ENCODE measurements at places on chromosomes 12 and 14.

DNA sequence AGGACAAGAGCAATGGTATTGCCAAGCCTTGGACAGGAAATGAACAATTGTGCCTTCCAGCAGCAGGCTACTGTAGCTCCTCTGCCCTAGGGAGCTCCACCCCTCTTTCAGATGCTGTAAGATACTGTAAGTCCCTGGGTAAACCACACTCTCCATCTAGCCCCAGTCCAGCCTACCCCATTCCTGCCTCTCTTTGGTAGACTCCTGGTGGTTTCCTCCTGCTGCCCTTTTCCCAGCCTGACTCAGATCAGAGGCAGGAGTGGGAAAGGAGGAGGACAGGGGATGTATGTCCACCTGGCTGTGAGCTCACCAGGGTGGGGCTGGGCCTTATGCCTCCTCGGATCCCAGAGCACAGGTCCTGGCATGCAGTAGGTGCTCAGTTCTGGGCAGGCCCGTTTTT lies 174.6 kb downstream of the ESRRB start:
- no peak for DNase-seq

DNA sequence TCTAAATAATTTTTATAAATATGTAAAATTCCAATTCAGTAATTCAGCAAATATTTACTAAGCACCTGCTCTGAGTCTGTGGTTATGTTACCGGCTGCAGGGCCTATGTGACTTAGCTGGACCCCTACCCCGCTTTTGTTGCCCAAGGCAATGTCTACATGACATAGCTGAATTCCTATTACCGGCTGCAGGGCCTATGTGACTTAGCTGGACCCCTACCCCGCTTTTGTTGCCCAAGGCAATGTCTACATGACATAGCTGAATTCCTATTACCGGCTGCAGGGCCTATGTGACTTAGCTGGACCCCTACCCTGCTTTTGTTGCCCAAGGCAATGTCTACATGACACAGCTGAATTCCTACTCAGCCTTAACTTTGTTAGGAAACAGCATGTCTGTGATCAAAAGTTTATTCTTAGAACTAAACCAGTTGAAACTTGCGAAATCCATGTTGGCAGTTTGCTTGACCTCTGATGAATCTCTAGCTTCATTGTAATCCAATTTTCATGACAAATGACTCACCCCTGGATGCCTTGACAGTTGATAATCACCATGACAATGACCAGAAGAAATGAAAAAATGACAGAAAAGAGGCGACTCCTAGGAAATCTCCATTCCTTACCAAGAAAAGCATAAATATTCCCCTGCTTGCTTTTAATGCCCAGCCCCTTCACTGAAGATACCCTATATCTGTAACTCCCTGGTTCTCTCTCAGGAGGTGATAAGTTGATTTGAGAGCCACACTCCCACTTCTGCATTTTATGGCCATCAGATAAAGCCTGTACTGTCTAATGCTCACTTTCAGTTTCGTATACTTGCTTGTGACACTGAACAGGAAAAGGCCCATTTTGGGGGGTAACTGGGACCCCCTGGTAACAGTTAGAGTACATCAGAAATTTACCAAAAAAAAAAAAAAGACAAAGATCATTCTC lies 148.4 kb upstream of the SYT10 start:
- no peak for DNase-seq

GRCh38 chr12:58608711-58609110 lies 311.6 kb downstream of the LRIG3 start:
- no peak for DNase-seq

GRCh38 chr14:57530571-57530970 lies 36.9 kb upstream of the CCDC198 start:
- DNase-seq = no peak

GRCh38 chr12:75937486-75937885 lies 94.1 kb downstream of the PHLDA1 start:
- no peak for DNase-seq

DNA sequence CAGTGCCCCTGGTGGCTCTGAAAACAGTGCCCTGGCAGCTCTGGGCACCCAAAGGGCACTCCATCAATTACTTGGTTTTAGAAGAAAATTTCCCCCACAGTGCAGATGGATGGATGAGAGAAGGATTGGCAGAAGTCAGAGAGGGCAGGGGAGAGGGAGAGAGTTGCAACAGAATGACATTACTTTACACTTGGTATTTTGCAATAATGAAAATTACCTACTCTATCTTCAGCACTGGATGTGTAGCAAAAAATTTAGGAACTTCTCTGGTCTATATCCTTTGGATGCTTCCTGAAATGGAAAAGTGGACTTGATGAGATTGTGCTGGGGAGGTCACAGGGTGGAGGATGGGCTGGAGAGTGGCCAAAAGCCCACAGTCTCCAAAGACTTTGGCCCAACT lies 193.2 kb downstream of the CHST11 start:
- DNase-seq = no peak

DNA sequence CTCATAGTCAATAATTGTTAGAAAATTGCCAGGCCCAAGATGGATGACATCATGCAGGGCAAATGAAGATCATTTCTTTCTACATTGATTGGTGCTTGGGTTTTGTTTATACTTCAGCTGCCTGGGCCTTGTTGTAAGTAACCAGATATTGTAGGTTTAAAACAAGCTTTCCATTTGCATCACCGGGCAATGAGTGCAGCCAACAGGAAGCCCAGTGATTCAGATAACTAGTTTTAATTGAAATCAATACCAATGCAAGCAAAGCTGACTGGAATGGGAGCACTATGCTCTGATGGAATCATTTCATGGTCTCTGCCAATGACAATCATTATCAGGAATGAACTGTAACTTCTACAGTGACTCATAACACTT lies 279.3 kb downstream of the DUSP6 start:
- DNase-seq = no peak

GRCh38 chr14:73359445-73359844 lies 98.9 kb downstream of the NUMB start:
- DNase-seq = no peak

Data from activated CD8-positive, alpha-beta memory T cell treated with anti-CD3 and anti-CD28 coated beads for 1 hour (primary cell).